NCI-H1436 treated with DMSO at 0.1 percent for 48 hours (cell line): ENCODE measurements at places on chromosomes 7 and 10.

- no peak for DNase-seq
These were observed 147.9 kb upstream of the SEMA3C start for GRCh38 chr7:81066797-81067196.

DNA sequence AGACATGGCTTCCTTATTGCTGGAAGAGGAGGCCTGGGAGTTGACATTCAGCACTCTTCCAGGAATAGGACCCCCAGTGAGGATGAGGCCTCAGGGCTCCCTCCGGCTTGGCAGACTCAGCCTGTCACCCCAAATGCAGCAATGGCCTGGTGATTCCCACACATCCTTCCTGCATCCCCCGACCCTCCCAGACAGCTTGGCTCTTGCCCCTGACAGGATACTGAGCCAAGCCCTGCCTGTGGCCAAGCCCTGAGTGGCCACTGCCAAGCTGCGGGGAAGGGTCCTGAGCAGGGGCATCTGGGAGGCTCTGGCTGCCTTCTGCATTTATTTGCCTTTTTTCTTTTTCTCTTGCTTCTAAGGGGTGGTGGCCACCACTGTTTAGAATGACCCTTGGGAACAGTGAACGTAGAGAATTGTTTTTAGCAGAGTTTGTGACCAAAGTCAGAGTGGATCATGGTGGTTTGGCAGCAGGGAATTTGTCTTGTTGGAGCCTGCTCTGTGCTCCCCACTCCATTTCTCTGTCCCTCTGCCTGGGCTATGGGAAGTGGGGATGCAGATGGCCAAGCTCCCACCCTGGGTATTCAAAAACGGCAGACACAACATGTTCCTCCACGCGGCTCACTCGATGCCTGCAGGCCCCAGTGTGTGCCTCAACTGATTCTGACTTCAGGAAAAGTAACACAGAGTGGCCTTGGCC is 4.3 kb downstream of the PGAM2 start:
- no peak for DNase-seq

DNA sequence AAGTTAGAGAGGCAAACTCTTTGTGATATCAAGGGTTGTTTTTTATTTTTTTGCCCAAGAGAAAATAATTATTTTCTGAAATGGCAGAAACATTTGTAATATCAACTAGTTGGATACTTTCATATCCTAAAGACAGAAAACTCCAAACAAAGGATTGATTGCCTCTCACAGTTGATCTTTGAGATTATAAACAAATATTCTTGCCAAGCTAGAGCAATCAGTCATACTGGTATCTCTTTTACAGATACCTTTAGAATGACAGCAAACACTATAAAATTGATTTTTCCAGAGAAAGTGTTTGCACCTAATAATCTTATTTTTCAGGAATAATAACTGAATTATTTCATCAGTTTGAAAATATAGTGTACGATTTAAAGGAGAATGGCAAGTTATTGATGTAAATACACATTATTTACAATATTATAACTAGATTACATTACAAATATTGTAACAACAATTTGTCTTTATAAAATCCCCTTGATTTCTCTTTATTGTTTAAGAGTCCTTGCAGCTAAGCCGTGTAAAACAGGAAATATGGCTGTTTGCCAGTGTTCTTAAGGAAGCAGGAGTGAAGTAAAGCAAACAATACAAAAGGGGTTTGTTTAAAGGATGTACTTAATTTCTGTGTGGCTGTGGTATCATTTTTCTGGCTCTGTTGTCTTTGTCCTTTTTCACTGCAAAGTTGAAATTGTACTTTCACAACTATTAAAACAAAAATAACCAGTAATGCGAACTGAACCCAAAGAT is 58.4 kb downstream of the MAPK8 start:
- peak; percentile 17 for DNase-seq

DNA sequence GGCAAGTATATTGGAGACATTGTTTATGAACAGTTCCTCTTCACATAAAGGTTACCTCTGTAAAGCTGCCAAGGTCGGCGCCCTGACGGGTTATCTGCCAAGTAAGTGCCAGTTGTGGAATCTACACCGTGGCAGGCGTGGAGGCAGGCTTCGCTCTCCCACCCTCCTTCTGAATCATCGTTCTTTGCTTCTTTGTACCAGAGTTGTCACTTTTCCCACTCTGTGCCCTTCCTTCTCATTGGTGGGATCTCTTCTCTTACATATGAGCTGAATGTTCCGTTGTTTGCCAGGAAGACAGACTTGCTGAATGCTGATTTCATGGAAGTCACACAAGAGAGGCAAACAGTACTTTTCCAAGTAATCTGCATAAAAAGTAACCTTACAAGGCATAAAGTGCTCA is 40.6 kb upstream of the PTPRZ1 start:
- no peak for DNase-seq

DNA sequence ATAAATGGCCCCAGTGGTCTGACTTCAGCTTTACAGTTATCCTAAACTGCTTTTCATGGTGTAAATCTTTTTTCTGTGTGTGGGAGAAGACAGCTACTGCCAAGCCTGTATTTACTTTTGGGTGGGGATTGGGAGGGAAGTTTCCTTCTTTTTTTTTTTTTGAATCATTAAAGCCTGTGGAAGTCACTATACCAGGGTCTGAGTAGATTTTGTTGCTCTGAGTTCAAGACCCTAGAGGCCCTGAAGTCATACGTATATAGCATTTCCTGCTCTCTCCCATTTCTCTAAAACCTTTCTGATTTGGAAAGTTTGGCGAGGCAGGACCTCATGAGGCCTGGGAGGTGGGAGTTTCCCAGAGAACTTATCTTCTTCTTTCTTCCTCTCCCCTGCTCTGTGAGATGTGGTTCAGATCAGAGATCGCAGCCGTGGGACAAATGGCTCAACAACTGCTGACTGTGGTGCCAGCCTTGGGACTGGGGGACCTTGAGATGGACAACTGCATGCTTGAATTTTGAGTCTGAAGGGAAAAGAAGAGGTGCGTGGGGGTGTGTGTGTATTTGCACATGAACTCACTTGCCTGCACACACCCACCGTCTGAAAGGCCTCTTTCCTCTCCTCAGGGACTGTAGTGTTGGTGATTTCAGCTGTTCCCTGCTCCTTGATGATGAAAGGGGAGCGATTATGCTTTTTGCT is 18.1 kb downstream of the LRMDA start:
- DNase-seq = peak; percentile 61
